ENCODE measurements at places on chromosomes 7 and 10.

DNA sequence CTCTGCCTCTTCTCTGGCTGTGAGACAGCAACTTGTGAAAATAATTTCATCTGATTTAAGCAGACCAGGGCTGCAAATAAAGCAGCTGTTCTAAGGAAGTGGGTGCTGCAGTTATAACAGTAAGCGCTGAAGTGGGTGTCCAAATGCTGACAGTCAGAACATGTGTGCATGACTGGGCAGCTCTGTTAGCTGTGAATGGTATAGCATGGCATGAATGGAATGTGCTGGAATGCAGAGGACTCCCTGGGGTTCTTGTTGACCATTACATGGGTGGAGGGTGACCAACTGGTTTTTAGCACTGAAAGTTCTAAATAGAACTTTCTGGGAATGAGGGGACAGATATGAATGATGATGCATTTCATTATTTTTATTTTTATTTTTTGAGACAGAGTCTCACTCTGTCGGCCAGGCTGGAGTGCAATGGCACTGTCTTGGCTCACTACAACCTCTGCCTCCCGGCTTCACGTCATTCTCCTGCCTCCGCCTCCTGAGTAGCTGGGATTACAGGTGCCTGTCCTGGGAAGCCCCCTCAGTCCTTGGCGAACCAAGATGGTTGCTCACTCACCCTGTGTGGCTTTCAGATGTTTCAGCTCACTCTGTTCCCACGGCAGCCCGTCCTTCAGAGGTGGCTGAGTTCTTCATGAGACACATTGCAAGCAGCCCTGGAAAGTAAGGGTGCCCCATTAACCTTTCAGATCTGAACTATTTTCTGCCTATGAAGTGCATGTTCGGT is 319.8 kb upstream of the PHYHIPL start:
- no peaks in the 10 kb centered on the region for H3K36me3 ChIP-seq
- H3K27ac ChIP-seq: no peak overlapping the region
- no peaks in the 10 kb centered on the region for H3K27me3 ChIP-seq
- no peak for DNase-seq
- no peak overlapping the region for H3K4me3 ChIP-seq

- H3K27me3 ChIP-seq: no peaks in the 10 kb centered on the region
- no peak for DNase-seq
- no peaks in the 10 kb centered on the region for H3K36me3 ChIP-seq
- H3K4me3 ChIP-seq: no peak overlapping the region
These were observed 110.6 kb downstream of the ABLIM1 start for GRCh38 chr10:114547514-114547913.

GRCh38 chr7:3134745-3135144 is 91.1 kb upstream of the CARD11 start:
- DNase-seq: no peak
- H3K4me3 ChIP-seq: no peak overlapping the region
- H3K4me1 ChIP-seq: no peaks in the 10 kb centered on the region
- H3K36me3 ChIP-seq: no peaks in the 10 kb centered on the region
- no peaks in the 10 kb centered on the region for H3K27me3 ChIP-seq

DNA sequence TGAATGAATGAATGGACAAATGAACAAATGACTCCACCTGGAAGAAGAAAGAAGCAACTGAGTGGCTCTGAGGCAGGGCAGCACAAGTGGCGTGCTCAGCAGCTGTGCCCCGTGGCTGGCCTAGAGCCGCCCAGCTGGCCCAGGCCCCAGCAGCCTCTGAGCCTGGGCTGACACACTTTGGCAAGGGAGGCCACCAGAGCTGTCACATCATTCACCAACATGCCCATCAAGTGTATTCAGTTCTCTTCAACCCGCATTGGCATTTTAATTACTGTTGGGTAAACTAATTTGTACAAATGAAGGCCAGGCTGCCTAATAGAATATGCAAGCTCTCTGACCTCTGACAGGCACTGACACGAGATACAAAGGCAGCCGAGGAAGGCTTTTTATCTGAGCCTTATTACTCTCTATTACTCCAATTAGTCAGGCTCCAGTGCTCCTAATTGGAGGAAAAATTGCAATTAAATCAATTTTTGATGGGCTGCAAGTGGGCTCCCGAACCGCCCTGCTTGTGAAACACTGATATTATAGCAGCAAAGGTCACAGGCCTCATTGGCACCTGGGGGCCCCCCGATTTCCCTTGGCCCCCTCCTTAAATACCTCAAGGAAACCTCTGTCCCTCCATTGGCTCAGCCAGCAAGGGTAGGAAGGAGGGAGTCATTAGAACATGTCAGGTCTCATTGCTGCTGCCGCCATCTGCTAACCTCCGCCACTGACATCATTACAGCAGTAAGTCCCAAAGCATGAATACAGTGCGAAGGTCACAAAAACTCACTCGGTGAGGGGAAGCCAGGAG is 41.9 kb downstream of the DPCD start:
- H3K36me3 ChIP-seq: no peaks in the 10 kb centered on the region
- no peaks in the 10 kb centered on the region for H3K27me3 ChIP-seq
- H3K27ac ChIP-seq: no peak overlapping the region
- H3K4me1 ChIP-seq: no peaks in the 10 kb centered on the region
- no peak for DNase-seq

GRCh38 chr7:94276795-94277194 is 117.9 kb upstream of the COL1A2 start:
- H3K4me1 ChIP-seq: no peaks in the 10 kb centered on the region
- no peak overlapping the region for H3K4me3 ChIP-seq

DNA sequence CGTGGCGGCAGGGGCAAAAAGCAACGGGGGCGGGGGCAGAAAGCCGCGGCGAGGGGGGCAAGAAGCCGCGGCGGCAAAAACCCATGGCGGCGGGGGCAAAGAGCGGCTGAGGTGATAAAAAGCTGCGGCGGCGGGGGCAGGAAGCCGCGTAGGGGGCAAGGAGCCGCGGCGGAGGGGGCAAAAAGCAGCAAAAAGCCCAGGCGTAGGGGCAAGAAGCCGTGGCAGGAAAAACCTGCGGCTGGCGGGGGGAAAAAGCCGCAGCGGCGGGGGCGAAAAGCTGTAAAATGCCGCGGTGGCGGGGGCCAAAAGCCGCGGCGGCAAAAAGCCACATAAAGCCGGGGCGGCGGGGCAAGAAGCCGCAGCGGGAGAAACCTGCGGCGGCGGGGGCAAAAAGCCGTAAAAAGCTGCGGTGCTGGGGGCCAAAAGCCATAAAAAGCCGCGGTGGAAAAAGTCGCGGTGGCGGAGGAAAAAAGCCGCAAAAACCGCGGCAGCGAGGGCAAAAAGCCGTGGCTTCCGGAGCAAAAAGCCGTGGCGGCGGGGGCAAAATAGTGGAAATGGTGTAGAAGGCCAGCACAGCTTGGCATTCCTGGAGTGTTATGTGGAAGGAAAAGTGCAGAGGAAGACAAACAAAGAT is 487.8 kb downstream of the ZNF33B start:
- H3K4me1 ChIP-seq: no peaks in the 10 kb centered on the region
- H3K36me3 ChIP-seq: no peaks in the 10 kb centered on the region
- no peak for DNase-seq

DNA sequence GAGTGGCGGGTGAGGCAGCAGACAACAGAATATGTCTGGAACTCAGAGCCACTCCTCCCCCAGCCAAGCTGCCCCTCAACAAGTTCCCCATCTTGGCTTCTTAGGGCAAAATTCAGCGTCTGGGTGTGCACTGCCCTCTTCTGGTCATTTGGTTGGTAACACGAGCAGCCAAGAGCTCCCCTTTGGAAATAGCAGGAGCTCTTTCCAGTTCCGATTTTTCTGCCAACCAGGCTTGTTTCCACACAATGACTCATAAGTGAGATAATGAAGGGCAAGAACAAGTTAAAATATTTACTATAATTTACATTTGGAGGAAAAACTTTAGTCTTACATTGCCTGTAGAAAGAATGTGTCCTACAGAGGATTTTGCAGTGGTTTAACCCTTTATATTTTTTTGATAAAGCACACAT is 70.5 kb downstream of the ADCYAP1R1 start:
- H3K4me1 ChIP-seq: no peaks in the 10 kb centered on the region
- no peak overlapping the region for H3K4me3 ChIP-seq
- H3K36me3 ChIP-seq: no peaks in the 10 kb centered on the region
- DNase-seq: peak; percentile 65

GRCh38 chr7:67754651-67755050 is 758.0 kb downstream of the TYW1 start:
- H3K27me3 ChIP-seq: no peaks in the 10 kb centered on the region
- no peak for DNase-seq
- H3K27ac ChIP-seq: no peak overlapping the region
- H3K4me3 ChIP-seq: no peak overlapping the region
- no peaks in the 10 kb centered on the region for H3K4me1 ChIP-seq

DNA sequence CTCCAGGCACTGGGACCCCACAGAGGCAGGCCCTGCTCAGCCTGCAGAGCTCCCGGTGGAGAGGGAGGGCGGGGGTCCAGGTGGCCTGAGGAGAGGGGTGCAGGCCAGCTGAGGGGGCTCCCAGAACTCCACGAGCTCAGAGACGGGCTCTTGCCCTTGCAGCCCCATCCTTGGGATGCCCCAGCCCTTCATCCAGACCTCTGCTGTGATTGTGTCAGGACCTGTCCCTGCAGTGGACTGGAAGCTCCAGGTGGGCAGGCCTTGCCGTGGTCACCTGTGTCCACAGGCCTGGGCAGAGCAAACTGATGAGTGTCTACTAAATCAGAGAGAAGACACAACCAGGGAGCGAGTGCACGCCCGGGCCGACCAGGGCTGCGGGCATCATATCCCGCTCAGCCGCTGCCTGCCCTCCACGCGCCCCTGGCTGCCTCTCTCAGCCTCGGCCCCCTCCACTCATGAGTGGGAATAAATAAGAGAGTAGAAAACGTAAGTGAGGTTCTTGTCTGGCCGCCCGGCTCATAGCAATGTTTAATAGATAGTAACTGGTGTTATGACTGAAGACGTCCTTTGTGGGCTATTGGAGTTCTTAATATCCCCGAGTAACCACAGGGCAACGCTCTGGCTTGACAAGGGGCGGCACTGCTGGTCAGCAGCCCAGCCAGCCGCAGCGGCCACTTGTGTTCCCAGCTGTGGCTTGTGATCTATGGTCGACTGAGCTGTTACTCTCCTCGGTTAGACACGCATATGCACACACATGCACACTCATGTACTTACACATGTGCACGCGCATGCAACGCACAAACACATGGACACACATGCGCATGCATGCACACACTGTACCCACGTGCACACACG is 105.6 kb downstream of the LHPP start:
- no peak for DNase-seq
- H3K4me1 ChIP-seq: no peaks in the 10 kb centered on the region
- H3K4me3 ChIP-seq: no peak overlapping the region
- no peaks in the 10 kb centered on the region for H3K36me3 ChIP-seq
- no peak overlapping the region for H3K27ac ChIP-seq

DNA sequence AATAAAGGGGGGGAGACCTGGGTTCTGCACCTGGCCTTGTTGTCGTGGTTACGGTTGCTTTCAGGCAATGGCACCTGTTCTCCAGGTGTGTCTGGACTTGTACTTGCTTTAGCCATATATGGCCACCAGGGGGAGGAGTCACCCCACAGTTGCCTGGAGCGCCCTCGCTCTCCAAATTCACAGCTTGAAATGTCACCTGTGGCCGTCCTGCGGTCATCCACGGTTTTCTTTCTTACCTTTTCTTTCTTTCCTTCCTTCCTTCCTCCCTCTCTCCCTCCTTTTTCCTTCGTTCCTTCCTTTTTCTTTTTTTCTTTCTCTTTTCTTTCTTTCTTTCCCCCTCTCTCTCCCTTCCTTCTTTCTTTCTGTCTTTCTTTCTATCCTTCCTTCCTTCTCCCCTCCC is 157.2 kb upstream of the ZNF92 start:
- no peaks in the 10 kb centered on the region for H3K36me3 ChIP-seq
- H3K27ac ChIP-seq: no peak overlapping the region
- H3K4me1 ChIP-seq: no peaks in the 10 kb centered on the region
